ENCODE measurements at places on chromosomes 2 and 18.

GRCh38 chr2:54601339-54601738, 122.1 kb upstream of the EML6 start:
- no peak for DNase-seq

GRCh38 chr2:173972636-173973035, 7.5 kb upstream of the SP3 start:
- DNase-seq, result no peak

DNA sequence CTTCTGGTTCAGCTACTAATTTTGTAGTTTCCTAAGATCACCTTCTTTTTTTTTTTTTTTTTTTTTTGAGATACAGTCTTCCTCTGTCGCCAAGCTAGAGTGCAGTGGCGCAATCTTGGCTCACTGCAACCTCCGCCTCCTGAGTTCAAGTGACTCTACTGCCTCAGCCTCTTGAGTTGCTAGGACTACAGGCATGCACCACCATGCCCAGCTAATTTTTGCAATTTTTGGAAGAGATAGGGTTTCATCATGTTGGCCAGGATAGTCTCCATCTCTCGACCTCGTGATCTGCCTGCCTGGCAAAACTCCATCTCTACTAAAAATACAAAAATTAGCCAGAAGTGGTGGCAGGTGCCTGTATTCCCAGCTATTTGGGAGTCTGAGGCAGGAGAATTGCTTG, 301.5 kb upstream of the TFPI start:
- DNase-seq, result no peak

DNA sequence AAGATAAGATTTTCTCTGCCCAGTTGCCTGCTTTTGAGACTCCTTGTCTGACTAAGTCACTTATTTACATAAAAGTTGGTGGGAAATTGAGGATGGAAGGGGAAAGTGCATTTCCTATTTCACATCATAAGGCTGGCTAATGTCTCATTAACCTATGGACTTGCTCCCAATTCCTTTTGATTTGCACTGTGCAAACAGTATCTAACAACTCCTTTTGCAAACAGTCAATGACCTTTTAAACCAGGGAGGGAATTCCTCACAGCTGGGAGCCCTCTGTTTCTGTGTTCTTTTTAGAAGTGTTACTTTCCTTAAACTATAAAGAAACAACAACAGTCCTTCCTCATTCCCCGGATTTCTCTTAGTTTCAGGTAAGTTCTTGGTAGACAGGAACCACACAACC, 272.8 kb downstream of the RND3 start:
- DNase-seq, result no peak

DNA sequence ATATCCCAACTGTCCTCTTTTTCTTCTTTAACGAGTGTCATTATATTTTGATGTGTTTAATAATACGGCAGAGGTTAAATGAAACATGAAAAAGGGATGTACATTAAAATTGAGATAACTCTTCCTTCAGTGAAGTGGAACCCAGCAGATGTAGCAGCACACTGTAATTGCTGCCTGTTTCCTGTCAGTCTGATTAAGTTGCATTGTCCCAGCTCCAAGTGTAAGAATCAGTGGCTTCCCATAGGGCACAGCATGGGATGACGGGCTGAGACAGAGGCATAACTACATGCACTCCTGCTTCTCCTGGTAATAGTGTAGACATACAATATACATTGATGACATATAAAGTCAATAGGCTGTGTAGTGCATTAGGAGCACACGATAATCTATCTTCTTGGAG, 175.8 kb upstream of the TCF4 start:
- DNase-seq, result no peak

GRCh38 chr18:67864677-67865340, 348.3 kb upstream of the DSEL start:
- no peak for DNase-seq

- no peak for DNase-seq
Observed at GRCh38 chr2:9693646-9694045, 62.8 kb upstream of the YWHAQ start.

- no peak for DNase-seq
Observed at GRCh38 chr2:96308248-96308647, 2.9 kb upstream of the SNRNP200 start.

DNA sequence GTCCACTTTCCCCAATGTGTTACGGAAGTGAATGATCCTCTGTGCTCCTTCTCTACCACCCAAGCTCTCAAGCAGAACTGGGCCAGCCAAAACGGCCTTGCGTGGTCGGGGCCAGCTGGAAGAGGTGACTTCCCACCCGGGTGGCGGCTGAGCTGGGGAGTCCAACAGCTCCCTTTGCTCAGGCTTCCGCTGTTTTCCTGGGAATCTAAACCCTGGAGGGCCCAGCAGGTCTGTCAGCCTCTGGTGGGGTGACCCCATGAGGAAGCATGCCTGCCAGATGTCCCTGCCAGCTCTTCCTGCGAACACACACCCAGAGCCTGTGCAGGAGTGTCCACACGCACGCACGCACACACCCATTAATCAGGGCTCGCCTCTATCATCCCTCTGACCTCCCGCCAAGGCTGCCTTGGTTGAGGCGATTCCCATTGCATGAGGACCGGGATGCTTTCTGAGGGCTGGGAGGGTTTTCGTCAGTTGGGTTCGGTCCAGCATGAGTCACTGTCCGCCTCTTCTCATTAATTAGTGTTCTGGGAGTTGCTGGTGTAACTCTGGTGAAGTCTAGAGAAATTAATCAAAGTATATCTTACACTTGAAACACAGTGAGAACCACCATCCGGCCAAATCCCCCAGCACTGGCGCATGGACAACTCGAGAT, 90.6 kb downstream of the TWIST2 start:
- no peak for DNase-seq

- DNase-seq, result no peak
Observed at GRCh38 chr2:59044736-59045135, 803.6 kb upstream of the FANCL start.

GRCh38 chr2:168773719-168774521, 28.5 kb upstream of the NOSTRIN start:
- peak; percentile 49 for DNase-seq

- DNase-seq, result no peak
Observed at GRCh38 chr2:226690461-226691024, 109.1 kb downstream of the IRS1 start.

- no peak for DNase-seq
Observed at GRCh38 chr18:64180171-64180570, 31.3 kb upstream of the LINC00305 start.

GRCh38 chr2:111643759-111644158, 240.2 kb downstream of the ANAPC1 start:
- no peak for DNase-seq

DNA sequence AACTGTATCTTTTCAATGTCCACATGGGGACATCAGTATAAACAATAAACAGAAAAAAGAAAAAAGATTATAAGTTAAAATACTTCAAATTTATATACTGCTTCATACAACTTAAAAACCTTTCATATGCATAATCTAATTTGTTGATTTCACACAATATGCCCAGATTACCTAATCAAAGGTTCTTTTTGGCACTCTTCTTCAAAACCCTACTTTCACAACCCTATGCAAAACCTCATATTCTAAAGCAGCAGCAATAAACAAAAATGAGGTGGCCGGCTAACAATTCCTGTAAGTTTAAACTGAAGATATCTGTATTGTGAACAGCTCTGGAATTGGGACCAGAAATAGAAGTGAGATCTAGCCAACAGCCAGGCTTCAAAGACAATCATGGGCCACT, 28.6 kb downstream of the STK17B start:
- DNase-seq, result no peak

GRCh38 chr18:13439461-13439860, 220.9 kb downstream of the LDLRAD4 start:
- no peak for DNase-seq

DNA sequence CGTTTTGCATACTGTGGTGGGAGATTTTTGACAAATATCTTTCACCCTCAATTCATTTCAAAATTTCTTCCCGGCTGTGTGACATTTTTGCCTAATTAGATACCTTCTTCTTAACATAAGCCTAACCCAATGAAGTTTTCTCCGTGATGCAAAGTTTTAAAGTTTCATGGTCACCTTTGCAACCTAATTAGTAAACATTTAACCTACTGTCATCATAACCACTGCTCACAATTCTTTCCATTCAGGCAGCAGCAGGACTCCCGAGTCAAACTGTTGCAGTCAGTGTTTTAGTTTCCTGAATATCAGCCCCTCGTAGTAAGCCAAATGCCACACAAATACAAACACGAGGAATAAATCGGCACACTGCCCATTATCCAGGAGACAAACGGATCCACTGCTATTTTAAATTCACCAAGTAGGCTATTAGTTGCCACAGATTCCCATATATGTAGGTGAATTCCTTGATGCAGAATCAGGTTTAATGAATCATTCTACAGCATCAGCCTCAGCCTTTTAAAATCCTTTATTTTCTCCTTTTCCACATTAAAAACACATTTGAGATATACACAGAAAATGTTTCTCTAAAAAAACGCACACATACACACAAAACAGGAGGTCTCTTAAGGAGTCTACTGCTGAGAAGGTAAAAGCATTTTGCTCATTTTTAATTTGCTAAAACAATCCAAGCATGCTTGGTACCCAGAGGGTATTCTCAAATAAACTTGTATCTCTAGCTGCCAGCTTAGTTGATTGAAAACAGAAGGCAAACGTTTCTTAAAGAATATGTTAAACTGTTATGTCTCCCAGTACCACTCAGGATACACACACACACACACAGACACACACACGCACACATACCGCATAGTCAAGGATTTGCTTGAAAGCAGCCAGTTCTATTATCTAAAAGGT, 106.5 kb upstream of the KCTD1 start:
- DNase-seq, result no peak

DNA sequence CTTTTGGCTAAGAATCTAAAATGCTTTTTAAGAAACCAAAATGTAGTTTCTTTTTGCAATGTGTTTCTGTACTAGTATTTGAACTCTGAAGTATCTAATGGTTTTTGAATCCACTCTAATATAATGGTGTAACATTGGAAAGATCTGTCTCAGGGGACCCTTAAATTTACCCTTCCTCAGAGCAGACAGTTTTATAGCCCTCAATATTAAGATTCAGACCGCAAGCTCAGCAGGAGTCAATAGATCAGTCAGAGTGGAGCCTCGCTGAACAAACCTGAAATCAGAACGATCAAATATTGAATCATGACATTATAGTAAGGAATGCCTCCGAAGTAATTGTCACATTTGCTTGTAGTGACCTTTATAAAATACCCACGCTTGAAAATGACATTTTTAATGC, 18.3 kb downstream of the SGPP2 start:
- DNase-seq, result no peak

- DNase-seq, result no peak
Observed at GRCh38 chr2:169114056-169114455, 44.7 kb downstream of the DHRS9 start.
